CD4-positive, alpha-beta T cell treated with Interleukin-17A for 4 hours (primary cell): ENCODE measurements at places on chromosomes 4 and X.

DNA sequence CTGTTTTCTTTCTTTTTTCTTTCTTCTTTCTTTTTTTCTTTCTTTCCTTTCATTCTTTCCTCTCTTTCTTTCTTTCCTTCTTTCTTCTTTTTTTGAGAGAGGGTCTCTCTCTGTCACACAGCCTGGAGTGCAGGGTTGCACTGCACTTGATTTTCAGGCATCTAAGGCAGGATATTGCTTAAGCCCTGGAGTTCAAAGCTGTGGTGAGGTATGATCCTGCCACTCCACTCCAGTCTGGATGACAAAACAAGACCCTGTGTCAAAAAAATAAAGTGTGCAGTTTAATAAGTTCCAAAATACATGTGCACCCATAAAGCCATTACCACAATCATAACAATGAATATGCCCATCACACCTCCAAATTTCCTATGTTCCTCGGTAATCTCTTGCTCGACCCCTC, 10.6 kb upstream of the ZNF718 start:
- DNase-seq: no peak

DNA sequence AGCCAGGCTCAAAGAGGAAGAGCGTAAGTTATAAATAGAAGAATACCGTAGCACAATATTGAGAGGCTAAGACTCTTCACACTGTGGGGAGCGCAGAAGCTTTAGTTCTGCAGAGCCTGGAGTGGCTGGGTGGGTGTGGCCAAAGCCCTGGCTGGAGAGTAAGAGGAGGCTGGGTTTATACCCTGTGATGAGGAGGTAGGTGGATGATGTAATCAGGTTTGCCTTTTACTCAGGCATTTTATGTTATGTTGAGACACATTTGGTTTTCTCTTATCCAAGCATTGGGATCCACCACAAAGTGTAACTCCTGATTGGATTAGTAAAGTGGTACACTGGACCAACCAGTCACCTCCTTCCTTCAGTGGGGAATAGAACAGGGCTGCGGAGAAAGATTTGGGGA, 13.9 kb downstream of the CDS1 start:
- DNase-seq: no peak

- DNase-seq: no peak
Measured at GRCh38 chr4:17152941-17153540, 254.6 kb upstream of the LDB2 start.

DNA sequence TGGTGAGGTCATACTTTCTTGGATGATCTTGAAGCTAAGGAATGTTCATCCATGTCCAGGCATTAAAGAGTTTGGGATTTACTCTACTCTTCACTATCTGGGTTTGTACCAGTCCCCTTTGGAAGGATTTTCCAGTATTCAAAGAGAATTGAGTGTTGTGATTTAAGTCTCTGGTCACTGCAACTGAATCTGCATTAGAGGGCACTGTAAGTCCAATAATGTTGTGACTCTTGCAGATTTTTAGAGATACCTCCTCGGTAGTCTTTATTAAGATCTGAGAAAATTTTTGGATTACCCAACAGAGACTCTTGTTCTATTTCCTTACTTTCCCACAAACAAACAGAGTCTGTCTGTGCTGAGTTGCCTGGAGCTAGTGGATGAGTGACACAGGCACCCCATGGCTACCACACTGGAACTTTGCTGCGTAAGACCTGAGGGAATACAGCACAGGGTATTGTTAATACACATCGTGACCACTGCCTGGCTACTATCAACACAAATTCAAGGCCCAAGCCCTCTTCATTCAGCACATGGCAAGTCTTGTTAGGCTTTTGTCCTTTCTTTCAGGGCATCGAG, 357.1 kb upstream of the KLHL4 start:
- no peak for DNase-seq

DNA sequence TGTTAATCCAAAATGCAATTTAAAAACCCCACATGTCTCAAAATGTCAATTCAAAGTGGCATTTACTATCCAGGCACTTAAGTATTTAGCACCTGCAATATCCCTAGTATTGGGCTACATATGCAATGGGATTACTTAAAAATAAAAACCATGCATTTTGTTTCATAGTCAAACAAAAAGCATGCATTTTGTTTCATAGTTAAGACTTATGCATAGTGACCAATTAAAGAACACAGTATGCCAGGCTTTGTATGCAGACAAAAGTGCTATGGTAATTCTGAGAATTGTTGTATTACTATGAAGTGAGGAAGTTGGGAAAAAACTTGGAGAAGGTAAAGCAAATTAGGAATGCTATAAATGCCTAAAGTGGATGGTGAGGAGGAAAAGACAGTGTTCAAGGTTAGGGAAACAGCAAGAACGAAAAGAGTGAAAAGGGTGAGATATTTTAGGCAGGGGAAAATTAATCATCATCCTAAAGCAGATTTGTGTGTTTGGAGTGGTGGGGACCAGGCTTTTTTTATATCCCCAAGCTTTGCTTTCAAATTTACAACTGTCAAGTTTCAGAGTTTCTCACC, 10.6 kb upstream of the BMP2K start:
- no peak for DNase-seq

- DNase-seq: no peak
Measured at GRCh38 chr4:87092389-87093141, 127.9 kb downstream of the KLHL8 start.

DNA sequence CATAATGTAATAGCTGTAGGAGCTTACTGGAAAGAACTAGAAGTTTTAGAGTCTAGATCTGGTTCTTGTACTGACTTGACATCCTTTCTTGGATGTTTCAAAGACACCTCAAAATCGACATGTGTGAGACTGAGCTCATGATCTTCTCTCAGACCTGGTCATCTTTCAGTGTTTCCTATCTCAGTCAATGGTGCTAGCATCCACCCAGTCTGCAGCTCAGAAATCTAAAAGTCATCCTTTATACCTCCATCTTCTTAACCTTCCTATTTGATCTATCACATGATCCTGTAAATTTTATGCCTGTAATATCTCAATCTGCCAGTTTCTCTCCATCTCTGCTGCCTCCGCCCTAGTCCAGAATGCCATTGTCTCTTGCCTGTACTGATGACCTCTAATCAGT, 301.9 kb upstream of the PITX2 start:
- DNase-seq: no peak

GRCh38 chrX:8726031-8726652, 5.8 kb downstream of the ANOS1 start:
- DNase-seq: no peak

DNA sequence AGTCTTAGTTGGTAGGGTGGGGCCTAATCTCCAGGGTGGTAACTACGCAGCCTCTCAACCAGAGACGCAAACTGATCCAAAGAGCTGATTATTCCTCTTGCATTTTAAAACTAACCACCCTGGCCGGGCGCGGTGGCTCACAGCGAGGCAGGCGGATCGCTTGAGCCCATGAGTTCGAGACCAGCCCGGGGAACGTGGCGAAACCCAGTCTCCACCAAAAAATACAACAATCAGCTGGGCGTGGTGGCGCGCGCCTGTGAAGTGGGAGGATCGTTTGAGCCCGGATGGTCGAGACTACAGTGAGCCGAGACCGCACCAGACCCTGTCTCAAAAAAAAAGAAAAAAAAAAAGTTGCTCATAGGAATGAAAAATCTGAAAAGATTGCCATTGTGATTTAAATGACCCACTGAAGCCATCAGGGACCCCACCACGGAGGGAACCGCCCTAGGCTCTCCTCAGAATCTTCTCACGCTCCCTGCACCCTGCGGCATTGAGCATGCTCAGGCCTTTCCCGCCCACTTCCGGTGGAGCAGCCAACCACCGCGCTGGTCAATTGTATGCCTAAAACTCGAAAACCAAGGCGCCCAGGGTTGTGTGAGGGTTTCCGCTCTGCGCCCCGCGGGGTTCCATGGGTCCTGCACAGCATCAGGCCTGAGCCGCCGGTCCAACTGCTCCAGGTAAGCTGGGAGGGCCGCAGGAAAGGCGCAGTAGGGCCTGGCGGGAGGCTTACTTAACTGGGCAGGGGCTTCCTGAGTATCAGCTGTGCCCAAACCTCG, at the start of gene TRIM60:
TSS of gene TRIM60 (plus strand) at position 564 of the 776 bp plus-strand sequence. CDS start 8,074 bp downstream, outside the sequence.
- DNase-seq: no peak

DNA sequence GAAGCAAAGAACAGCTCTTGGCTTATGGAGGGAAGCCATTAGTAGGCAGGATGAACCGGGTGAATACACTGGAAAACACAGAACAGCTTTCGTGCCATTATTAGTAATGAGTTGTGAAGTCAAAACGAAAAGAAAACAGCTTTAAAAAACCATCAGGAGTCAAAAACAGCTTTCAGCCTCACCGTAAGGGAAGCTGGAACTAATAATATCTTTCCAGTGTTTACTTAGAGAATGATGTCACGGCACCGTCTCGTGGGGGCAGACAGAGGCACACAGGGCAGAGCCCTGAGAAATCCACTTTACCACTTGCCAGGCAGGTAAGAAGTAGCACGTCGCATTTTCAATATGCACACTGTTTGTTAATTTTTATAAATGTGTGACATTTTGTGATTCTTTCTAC, 37.9 kb upstream of the HMX1 start:
- DNase-seq: no peak

DNA sequence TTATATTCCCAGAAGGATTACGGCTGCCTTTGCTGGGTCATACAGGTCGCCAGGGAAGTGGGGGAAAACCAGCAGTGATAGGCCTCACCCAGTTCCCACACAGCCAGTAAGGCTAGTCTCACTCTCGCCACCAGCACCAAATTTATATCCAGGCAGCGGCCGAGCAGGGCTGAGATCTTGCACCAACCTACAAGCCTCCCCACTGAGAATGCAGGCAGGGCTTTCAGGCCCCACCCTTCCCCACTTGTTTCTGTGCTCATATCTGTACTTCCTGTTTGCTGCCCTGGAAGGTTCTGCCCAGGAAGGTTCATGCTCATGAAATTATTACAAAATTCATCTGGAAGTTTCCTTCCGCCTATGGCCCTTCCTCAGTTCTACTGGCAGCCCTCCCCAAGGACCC, 179.7 kb downstream of the STIM2 start:
- DNase-seq: no peak

GRCh38 chr4:133439830-133440229, 290.7 kb downstream of the PCDH10 start:
- DNase-seq: no peak

- DNase-seq: peak; percentile 45
Measured at GRCh38 chrX:102934624-102935023, 2.4 kb upstream of the RAB40AL start.

- DNase-seq: no peak
Measured at GRCh38 chr4:95263391-95263790, 285.4 kb downstream of the UNC5C start.

- DNase-seq: no peak
Measured at GRCh38 chr4:185752872-185753271, 59.1 kb downstream of the SORBS2 start.

GRCh38 chr4:176286728-176287127, 17.7 kb upstream of the ASB5 start:
- no peak for DNase-seq

GRCh38 chrX:134821370-134821769, 163.1 kb upstream of the PLAC1 start:
- no peak for DNase-seq

GRCh38 chr4:78692822-78693170, 83.4 kb upstream of the BMP2K start:
- DNase-seq: no peak

DNA sequence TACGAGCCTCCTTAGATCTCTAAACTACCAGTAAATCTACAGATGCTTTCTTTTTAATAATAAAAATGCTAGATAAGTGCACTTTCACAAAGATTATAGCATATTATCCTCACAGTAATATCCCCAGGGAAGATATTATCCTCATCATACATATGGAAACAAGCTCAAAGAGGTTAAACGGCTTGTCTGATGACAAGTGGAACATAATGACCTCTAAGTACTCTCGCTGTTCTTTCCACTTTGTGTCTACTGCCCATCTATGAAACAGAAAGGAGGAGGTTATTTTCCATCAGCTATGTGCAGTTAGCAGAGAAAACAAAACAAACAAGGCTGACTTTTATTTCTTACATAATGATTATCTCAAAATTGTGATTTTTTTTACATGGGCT, 42.8 kb upstream of the PRDM8 start:
- DNase-seq: no peak

- no peak for DNase-seq
Measured at GRCh38 chr4:63492515-63492914, 916.7 kb downstream of the TECRL start.

DNA sequence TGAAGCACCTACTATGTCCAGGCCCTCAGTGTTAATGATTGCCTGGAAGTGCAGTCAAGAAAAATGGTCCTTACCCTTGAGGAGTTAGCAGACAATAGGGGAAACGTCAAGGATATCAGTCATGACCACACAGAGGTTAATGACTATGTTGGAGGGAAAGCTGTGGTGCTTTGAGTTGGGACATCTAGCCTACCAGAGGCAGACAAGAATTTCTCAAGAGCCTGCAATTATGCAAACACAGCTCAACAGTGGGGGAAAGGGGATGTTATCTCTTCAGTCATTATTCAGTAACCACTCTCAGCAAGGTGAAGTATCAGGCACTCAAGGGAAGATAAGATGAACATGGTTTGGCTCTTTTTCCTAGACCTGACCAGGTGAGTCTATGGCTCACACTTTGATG, 7.0 kb upstream of the FGFBP1 start:
- no peak for DNase-seq

- DNase-seq: no peak
Measured at GRCh38 chr4:80155316-80155982, 41.9 kb upstream of the PRDM8 start.

- DNase-seq: no peak
Measured at GRCh38 chr4:52059372-52059771, 8.3 kb downstream of the SPATA18 start.

- DNase-seq: no peak
Measured at GRCh38 chrX:15464704-15465103, 28.4 kb downstream of the PIR start.

DNA sequence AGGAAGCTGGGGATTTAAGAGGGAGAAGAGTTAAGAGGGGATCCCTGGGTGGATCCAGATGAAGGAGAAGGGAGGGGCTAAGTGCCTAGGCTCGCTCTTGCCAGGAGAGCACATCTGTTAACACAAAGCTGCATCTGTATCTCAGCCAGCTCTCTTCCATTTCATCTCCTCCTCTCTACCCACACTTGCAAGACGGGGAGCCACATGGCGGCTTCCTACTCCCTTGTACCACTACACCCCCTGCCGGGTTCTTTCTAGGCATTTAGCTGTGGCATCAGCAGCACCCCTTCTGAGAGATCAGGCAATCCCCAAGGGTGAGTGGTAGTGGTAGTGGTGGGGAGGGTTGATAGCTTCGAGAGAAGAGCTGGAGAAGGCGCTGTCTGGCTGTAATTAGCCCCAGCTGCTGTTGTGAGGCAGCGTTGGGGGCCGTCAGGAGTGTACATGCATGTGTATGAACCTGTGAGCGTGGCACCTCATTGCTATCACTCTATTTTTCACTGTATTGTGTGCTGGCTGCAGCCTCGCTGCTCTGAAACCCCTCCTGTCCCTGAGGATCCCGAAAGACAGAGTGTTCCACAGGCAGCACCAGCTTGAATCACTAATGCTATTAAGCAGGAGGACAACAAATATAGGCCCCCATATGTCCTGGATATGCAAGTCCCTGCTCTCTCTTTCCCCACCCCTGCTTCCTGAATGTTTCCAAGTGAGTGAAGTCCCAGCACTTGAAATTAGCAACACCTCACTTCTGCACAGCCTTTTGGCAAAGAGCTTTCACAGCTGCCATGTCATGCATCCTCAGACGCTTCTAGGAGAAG, 73.7 kb downstream of the RTL9 start:
- no peak for DNase-seq
